ENCODE measurements at places on chromosomes 5 and 9.

GRCh38 chr5:115352571-115352970, 56.1 kb upstream of the CCDC112 start:
- no peak for DNase-seq

- no peak for DNase-seq
Measured at GRCh38 chr5:159657298-159657697, 259.0 kb upstream of the ADRA1B start.

GRCh38 chr5:131943916-131944315, 1.5 kb downstream of the MEIKIN start:
- DNase-seq: no peak

DNA sequence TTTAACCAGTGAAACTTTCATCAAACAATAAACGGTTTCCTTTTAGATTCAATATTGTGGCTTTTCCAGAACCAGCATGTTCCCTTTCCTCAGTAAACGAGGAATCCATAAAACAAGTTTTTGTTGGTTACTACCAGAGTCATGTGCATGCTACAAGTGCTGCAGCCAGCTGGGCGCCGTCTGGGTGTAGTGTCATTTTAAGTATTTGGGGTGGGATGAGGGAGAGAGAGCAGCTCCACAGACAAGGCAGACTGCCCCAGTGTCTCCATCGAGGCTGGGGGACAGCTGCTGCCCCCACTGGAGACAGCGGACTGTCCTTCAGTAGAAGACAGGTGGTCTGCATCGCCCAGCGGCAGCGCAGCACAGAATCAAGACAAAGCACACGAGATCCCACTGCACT, 17.3 kb downstream of the ARPC5L start:
- DNase-seq: no peak

GRCh38 chr9:134216961-134217360, 52.6 kb upstream of the RNU6ATAC start:
- DNase-seq: peak; percentile 3

- no peak for DNase-seq
Measured at GRCh38 chr5:107519900-107520354, 150.8 kb downstream of the EFNA5 start.

DNA sequence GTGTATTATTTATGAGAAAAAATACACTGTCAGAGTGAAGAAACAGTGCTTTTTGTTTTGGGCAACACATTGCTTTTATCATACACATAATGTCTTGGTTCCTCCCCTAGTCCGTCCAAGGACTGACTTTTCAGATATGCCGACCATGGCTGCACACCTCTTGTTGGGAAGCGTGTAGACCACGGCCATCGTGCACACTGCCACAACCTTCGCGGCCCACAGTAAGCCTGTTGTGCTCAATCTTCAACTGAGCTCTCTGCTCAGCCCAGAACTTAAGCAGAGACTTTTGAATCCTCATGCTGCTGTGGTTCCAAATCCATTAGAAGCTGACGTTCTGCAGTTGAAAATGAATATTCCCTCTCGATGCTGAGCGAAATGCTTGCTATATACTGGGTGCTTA, 157.6 kb upstream of the IRX2 start:
- no peak for DNase-seq

DNA sequence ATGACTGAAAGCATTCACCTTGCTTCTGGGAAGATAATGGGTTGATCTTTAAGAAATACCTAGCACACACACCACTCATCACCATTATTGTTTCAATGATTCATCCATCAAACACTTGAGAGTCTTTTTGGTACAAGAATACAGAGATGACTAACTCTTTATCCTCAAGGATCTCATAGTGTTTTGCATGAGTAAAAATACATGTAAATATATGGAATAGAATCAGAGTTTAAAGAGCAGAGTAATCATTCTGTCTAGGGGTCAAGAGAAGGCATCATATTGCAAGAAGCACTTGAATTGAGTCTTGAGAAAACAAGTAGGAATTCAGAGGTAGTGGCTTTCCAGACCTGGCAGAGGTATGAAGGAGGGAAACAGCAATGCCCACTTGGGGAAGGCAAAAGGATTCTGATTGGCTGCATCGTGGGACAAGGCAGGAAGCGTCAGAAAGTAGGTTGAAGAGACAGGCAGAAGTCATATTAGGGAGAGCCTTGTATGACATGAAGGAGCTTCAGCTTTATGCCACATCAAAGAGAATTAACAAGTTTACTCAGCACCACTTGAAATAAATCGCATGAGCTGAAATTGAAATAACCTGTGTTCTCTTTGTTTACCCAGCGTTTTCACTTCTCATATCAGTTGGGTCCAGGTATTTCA, 542.5 kb downstream of the TLE1 start:
- no peak for DNase-seq

- DNase-seq: no peak
Measured at GRCh38 chr9:137691646-137692351, 73.0 kb downstream of the EHMT1 start.

- DNase-seq: no peak
Measured at GRCh38 chr5:91706785-91707520, 323.8 kb upstream of the ARRDC3 start.

DNA sequence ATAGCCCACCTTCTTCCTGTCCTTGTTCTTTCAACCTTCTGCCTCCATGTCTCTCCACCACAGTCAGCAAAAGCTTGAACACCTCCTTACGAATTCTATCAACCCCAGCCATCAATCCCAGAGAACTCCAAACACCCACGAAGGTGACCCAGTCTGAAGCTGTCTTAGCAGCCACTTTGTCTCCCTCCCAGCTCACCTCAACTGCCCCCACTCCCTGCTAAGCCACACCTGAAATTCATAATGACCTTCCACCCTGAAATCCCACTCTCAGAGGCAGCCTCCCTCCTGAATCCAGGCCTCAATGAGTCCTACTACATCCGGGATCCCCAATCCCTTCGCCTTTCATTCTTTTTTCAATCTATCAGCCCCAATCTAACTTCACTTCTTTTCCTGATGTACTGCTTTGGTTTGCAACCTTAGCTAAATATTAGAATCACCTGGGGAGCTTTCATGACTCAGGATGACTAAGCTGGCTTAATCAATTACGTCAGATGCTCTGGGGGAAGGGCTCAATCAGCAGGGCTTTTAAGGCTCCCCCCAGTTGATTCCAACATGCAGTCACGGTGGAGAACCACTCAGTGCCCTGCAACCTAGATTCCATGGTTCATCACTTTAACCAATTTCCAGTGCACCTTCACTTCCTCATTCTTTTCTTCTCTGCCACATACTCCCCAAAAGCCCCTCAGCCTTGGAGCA, 32.2 kb downstream of the BHMT start:
- no peak for DNase-seq

- DNase-seq: no peak
Measured at GRCh38 chr5:140408750-140409241, 7.2 kb downstream of the ANKHD1 start.

DNA sequence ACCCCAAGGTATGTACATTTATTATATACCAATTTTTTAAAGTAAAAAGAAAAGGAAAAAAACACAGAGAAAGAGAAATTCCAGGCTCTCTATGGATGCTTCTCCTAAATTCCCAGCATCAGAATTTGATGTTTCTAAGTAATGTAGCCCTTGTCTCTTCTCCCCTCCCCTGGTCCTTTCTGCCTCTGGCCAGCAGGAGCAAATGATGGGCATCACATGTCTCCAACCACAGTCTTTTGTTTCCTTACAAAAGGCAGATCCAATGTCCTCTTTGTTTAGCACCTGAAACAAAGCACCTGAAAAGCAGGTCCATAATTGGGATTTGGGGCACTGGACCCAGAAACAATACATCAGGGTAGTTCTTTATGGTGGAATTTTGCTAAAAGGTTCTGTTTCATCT, 50.4 kb upstream of the APC start:
- no peak for DNase-seq

- DNase-seq: no peak
Measured at GRCh38 chr9:104855807-104856206, 72.1 kb downstream of the ABCA1 start.

DNA sequence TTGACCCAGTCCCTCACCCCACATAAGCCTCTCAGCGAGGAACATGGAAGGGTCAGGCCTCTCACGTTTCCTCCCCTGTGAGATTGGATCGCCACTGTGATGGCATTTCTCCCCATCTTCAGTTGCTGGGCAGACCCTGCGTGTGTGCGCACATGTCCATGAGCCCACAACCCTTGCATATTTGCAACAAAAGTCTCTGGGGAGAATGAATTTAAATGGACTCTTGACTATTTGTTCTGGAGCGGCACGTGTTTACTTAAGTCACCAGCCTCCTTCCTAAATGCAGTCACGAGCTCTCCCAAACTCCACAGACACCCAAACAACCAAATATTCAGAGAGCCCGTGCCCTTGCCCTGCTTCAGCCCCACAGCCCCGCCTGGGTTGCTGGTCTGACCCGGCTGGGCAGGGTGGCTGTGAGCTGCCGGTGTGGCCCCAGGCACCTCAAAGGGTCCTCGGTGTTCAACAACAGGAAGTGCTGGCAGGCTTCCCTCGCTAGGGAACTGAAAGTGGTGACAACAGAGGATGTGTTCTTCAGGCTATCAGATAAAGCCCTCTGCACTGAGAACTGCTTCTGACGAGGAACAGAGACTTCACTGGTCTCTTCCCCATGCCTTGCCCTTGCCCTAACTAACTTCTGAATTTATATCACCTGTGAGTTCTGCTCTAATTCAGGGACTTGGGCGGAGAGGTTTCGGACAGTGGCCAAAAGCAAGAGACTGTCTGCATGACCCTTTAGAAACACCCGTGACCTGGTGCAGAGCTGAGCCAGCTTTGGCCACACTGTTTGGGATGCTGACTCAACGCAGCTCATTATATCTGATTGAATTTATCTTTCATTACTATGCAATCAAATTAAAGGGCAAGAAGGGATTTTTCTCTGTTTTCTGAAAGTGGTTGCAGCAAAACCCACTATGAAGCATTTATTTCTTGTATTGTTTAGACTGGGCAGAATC, 19.2 kb upstream of the CD180 start:
- DNase-seq: peak; percentile 50
